ENCODE measurements at places on chromosomes 2 and 18.

- no peak for DNase-seq
Measured at GRCh38 chr2:46375566-46376125, 78.4 kb downstream of the EPAS1 start.

DNA sequence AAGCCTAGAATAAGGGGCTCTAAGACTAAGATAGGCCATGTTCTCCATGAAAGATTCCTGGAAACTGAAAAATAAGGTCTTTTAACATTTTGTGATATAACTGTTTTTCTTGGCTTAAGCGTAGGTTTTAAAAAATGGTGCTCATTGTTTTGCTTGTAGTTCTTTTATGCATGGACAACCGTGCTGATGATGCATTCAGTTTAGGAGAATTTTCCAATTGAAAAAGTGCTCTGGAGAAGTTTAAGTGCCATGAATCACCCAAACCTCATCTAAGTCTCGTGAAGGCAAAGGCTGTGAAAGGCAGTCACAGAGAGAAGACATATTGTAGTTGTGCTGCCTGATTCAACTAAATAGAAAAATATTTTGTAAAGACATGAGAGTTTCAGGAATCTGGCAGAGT, 111.8 kb upstream of the GAREM1 start:
- no peak for DNase-seq

- DNase-seq: no peak
Measured at GRCh38 chr2:234960175-234961088, 8.6 kb downstream of the SH3BP4 start.

DNA sequence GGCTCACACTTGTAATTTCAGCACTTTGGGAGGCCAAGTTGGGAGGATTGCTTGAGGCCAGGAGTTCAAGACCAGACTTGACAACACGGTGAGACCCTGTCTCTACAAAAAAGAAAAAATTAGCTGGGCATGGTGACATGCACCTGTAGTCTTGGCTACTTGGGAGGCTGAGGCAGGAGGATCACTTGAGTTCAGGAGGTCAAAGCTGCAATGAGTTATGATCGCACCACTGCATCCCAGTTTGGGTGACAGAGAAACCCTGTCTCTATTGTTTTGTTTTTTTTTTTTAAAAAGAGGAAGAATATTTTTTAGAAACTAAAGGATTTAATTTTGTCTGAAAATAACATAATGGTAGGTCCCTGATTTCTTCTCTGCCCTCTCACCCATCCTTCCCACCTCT, 79.4 kb upstream of the TMEM200C start:
- DNase-seq: no peak

- peak; percentile 87 for DNase-seq
Measured at GRCh38 chr2:102061962-102062795, 70.4 kb downstream of the IL1R2 start.

DNA sequence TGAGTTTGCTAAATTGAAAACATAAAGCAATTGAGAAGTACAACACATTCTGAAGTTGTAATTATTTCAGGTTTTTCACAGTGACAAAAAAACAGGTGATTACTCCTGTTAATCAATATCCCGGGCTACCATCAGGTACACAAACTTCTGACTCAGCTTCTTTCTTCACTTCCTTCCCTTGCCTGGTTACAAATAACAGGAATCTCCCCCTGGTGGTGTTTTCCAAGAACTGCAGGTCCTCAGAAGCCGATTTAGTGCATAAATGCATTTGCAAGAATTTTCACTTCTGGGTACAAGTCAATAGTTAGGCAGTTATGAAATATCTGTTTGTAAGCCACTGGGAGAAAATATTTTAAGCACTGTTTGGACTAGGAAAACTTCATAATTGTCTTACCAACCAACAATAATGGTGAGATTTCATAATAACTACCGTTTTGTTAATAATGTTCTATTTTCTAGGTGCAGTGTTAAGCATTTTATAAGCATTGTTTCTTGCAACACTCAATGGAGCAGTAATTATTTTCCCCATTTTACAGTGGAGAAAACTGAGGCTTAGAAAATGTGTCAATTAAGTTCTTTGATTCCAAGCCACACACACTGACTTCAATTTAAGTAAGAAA, 12.4 kb upstream of the GMCL1 start:
- peak; percentile 81 for DNase-seq

- DNase-seq: no peak
Measured at GRCh38 chr18:1680108-1680507, 775.4 kb downstream of the ADCYAP1 start.

GRCh38 chr2:2621855-2622254, 290.8 kb upstream of the MYT1L start:
- DNase-seq: no peak

- no peak for DNase-seq
Measured at GRCh38 chr2:119728421-119728820, 31.3 kb upstream of the PTPN4 start.

GRCh38 chr18:57668021-57668420, 46.4 kb upstream of the NARS1 start:
- no peak for DNase-seq

GRCh38 chr2:15315411-15315810, 245.7 kb downstream of the NBAS start:
- DNase-seq: no peak

GRCh38 chr2:64186699-64187605, 42.7 kb upstream of the PELI1 start:
- DNase-seq: peak; percentile 60

GRCh38 chr2:86751778-86752177, 31.7 kb downstream of the RMND5A start:
- no peak for DNase-seq

DNA sequence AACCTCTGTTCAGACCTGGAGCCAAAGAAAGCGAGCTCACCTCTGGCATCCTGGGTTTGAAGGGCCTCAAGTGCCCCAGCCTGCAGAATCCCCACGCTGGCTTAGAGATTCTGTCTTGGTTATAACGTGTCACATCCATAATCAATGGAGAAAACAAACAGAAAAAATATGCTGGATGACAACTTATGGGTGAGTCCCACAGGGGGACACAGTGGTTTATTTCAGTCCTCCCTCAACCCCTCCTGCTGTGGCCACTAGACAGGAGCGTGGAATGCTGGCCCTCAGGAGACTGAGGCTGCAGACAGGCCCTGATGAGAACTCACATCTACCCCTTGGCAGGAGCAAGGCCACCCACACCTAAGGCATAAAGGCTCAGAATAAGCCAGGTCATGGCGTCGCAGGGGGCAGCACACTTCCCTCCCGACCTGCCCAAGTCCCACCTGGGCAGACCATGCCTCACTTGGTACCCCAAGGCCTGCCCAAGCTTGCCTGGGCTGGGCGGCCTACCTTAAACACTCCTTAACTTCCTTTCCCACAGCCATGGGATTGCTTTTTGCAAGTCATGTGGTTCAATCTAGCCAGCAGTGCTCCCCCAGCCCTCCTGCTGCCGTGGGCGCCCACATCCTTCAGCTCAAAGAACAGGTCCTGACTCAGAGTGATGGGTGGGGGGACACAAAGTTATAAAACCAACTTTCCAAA, 19.9 kb downstream of the COX7A2L start:
- DNase-seq: no peak

- DNase-seq: peak; percentile 26
Measured at GRCh38 chr2:2867397-2867979, 510.1 kb downstream of the EIPR1 start.

- no peak for DNase-seq
Measured at GRCh38 chr2:149990965-149991364, 403.4 kb upstream of the MMADHC start.

- no peak for DNase-seq
Measured at GRCh38 chr18:46097431-46097800, 680 bp downstream of the ATP5F1A start.

- no peak for DNase-seq
Measured at GRCh38 chr2:48551548-48551947, 21.6 kb downstream of the STON1 start.

GRCh38 chr2:229153951-229154350, 117.1 kb downstream of the PID1 start:
- no peak for DNase-seq

Measured in right hindlimb (tissue), 1 donor.